ENCODE measurements at places on chromosomes 6 and 20.

- no peak for DNase-seq
Measured at GRCh38 chr6:41736800-41737555, 1.6 kb upstream of the TFEB start.

DNA sequence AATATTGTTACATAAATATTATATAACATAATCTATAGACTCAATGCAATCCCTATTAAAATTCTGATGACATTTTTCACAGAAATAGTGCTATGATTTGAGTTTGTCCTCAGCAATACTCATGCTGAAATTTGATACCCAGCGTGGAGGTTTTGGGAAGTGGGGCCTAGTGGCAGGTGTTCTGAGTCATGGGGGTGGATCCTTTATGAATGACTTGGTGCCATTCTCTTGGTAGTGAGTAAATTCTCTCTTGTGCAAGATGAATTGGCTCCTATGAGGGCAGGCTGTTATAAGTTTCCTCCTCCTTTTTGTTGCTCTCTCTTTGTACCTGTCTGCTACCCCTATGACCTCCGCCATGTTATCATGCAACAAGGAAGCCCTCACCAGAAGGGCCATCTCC is 65.8 kb downstream of the SHPRH start:
- no peak for DNase-seq

DNA sequence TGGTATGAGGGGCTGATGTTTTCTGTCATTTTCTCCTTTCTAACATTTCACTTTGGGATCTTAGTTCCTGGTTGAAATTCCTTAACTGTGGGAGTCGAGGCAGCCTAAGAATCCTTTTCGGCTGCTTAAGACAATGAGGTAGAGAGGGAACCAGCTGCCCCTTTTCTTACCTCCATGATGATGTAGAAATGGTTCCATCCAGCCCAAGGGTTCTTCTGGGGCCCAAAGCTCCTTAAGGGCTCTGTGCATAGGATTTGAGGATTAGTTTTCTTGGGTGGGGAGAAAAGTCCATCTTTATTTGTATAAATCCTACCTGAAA is 33.5 kb downstream of the SYNJ2 start:
- DNase-seq = no peak

DNA sequence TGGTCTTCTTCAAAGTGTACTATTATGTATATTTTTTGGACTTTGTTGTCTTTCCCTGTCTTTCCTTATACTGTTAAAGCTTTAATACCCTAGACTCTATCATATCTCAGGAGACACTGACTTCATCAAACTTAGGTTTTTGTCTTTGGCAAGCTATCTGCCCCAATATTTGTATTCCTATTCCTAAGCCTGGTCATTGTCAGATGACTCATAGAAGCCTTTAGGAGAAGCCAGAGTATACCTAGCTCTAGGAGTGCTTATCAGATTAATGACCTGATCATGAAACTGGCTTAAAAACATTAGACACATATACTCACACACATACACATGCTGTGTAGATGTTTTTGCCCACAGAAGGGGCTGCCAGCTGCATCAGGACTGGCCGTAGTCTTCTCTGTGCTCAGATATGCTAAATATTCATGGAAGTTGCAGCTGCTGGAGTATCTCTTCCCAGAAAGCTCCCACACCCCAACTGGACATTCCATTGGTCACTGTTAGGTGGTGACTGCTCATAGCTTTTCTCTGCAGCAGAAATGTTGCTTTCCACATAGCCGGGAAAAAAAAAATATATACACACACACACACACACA is 102.0 kb downstream of the ANKS1A start:
- no peak for DNase-seq

GRCh38 chr6:81751388-81752083 is 945 bp downstream of the TENT5A start:
- no peak for DNase-seq

DNA sequence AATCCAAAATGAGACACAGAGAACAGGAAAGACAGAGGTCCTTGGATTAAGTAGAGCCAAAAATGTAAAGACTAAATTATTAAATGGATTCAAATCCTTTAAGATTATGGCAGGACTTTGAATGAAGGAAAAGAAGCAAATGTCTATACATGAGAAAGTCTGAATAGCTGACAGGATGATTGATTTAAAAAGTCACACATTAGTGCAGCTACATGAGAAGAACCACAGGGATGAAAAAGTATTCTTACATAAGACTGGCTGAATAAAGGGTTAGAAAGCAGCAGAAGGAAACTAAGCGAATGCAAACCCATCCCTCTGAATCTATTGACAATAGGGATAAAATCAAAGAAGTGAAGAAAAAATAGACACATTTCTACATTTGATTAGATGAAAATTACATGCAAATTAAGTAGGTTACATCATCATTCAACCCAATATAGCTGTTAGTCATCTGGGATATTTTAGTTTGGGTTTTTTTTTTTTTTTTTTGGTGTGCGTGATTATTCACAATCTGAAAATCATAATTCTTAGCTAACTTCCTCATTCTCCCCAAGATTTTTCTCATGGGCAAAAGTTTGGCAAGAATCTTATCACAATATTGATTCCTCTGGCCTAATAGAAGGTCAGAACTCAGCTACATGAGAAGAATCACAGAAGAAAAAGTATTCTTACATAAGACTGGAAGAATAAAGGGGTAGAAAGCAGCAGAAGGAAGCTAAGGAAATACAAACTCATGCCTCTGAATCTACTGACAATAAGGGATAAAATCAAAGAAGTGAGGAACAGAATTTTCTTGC is 845.4 kb downstream of the HACE1 start:
- no peak for DNase-seq

GRCh38 chr6:50128420-50129005 is 78.8 kb upstream of the DEFB112 start:
- DNase-seq = no peak

DNA sequence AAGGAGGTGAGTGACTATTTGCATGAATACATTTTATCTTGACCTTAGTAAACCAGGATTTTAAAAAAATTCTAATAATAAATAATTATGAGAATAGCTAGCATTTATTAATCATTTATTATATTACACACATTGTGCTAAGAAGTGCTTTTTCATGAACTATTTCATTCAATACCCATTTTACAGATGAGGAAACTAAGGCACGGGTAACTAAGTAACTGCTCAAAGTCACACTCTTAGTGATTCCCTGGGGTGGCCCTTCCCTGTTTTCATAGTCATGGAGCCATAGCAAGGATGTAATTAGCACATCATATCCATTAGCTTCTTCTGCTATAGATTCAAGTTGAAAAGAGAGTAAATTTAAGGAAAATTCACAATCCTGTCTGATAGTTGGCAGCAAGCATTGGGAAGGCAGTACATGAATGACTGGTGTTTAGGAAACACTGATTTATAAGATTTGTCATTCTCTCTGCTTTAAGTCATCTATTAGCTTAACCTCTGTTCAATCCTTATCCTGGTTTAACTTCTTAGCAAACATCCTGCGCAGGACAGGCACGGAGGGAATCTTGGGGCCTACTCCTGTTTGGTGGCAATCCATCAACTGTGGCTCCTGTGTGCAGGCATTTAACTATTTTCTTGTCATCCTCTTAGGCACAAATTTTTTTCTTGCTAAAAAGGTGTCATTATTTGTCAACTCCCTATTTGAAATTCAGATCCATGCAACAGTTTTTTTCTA is 68.3 kb downstream of the RIN2 start:
- no peak for DNase-seq

- peak; percentile 11 for DNase-seq
Measured at GRCh38 chr6:143337201-143337949, 113.1 kb downstream of the ADAT2 start.

- DNase-seq = no peak
Measured at GRCh38 chr6:34496103-34496685, 30.3 kb downstream of the PACSIN1 start.
